Urothelium cell line (cell line): ENCODE measurements at places on chromosomes 7 and 10.

DNA sequence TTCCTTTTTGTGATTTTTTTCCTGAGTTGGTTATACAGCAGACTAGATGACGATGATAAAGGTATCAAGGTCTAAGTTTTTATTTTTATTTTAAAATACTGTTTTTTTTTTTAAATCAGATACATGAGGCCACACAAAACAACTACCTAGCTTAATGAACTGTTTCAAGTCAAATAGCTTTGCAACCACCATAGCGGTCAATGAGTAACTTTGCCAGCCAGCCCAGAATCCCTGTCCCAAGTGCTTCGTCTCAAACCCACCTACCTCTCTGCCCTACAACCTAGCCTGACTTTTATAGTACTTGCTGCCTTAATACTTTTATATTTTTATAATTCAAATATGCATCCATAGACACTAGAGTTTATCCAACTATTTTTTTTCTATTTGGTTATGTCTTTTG is 676.5 kb downstream of the NRG3 start:
- no peak for DNase-seq

DNA sequence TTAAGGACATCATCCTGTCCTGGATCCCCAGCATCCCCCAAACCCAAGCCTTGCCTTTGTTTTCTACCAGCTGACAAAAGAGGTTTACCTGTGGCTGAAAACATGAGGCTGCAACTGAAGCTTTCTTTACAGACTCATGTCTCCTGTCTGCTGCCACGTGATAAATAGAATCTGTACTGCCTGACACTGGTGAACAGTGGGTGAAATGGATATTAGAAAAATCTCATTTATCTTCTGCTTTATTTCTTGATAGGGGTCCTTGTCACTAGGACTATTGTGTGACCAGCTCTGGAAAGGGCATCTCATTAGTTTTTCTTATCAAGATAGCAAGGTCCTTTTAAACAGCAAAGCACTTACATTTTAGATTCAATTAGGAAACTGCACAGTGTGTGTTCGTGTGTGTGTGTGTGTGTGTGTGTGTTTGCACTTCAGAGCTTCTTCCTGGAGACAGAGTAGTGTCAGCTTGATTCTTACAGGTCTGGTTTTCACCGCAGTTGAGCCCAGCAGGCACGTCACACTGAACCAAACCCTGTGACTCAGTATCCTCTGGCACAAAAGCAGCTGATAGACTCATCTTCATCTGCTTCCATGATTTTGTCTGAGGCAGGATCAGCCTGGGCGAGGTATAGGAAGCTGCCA is 373.5 kb upstream of the CELF2 start:
- DNase-seq: no peak

GRCh38 chr7:41199136-41199535 is 503.8 kb downstream of the INHBA start:
- DNase-seq: no peak

- DNase-seq: no peak
These were observed 12.5 kb upstream of the CFAP69 start for GRCh38 chr7:90232430-90232829.

DNA sequence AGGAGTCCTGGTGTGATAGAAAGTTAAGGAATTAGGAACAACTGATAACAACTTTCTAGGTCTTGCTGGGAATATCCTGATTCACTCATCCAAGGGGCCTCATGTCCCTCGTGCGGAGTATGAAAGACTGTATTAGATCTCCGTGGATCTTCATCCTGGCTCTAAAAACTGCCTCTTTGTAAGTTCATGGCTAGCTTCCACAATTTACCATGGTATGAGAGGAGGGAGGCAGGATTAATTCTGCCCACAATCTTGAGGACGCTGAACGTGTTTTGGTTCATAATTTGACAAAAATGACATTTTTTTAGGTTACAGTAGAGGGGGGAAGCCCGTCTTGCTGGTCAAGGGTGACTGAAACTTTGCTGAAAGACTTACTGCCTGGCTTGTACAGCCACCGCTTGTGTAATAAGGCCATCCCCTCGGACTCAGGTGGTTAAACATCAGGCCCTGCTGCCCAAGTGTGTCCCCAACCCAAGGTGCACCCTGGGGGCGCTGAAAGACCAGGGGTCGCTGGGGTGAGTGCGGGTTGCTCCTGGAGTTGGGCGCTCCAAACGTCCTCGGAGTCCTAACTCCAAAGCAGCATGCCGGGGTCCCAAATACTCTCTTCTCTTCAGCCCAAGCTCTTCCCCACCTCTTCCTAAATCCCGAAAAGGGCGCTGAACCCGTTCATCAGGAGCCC is 733 bp downstream of the HIBADH start:
- no peak for DNase-seq

DNA sequence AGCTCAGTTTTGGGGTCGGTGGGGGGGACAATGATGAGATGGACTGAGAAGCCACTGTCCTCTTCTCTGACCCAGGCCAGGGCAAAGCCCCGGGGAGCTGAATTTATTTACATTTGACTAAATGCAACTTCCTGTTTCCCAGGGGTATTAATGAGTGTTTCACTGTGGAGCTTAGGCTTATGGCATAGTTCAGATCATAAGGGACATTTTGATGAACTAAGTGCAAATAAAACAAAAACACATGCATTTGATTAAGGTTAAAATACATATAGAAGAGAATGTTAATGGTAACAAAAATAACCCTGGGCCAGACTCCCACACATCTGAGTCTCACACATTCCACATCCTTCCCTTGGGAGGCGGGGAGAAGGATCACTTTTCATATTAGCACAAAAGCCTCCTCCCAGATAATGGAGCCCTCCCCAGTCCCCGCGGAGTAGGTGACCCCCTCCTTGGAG is 320.6 kb downstream of the FRMD4A start:
- DNase-seq: peak; percentile 63

- DNase-seq: no peak
These were observed 118.4 kb upstream of the ANK3 start for GRCh38 chr10:60508037-60508436.

- no peak for DNase-seq
These were observed 339.2 kb downstream of the DNAJB6 start for GRCh38 chr7:157676001-157676400.
